ENCODE measurements at places on chromosomes 5 and 9.

DNA sequence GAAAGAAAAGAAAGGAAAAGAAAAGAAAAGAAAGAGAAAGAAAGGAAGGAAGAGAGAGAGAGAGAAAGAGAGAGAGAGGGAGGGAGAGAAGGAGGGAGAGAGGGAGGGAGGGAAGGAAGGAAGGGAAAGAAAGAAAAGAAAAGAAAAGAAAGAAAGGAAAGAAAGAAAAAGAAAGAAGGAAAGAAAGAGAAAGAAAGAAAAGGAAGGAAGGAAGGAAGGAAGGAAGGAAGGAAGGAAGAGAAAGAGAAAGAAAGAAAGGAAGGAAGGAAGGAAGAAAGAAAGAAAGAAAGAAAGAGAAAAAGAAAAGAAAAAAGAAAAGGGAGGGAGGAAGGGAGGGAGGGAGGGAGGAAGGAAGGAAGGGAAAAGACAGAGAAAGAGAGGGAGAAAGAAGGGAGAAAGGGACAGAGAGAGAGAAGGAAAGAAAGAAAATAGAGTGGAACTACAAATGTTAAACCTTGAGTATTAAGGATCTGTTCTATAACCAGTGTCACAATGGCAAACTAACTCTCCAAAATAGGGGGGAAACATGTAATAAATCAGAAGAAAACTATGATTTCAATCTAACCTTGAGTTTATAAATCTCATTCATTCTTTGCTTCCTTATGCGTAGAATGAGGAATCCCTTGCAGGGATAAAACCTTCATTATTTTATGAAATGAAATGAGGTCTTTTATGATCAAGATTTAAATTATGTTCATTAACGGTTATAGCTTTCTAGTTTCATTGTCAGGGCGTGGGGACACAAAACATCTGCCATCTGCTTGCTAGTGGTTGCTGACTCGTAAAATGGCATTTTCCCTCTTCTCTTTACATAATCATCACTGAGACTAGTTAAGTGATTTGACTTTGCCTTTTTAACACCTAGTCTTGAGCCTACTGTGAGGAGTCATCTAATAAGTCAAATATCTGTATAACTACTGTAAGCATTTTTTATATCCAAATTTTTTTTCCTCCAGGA lies 40.7 kb upstream of the RAD23B start:
- DNase-seq: no peak

- peak; percentile 9 for DNase-seq
Measured at GRCh38 chr5:56415356-56415765, 182.2 kb upstream of the ANKRD55 start.

DNA sequence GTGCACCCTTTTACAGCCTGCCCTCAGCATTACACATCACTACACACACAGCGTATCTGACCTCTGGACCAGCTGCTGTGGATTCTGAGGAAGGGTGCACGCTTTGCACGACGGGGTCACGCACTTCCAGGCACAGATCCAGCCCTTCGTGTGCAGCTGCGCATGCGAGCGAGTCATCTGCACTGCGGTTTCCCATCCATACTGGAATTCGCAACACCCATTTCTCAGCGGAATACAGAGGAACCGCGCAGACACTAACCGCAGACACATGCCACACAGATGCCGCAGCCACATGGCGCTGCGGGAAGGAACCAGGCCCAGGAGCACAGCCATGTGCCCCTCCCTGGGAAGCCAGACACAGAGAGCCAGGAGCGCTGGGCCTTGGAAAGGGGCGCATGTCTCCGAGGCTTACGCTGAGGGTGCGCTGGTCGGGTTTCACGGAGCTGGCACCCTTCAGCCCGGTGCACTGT lies 43.5 kb downstream of the PNPLA7 start:
- DNase-seq: no peak

- DNase-seq: no peak
Measured at GRCh38 chr9:6640268-6641051, 5.1 kb downstream of the GLDC start.

DNA sequence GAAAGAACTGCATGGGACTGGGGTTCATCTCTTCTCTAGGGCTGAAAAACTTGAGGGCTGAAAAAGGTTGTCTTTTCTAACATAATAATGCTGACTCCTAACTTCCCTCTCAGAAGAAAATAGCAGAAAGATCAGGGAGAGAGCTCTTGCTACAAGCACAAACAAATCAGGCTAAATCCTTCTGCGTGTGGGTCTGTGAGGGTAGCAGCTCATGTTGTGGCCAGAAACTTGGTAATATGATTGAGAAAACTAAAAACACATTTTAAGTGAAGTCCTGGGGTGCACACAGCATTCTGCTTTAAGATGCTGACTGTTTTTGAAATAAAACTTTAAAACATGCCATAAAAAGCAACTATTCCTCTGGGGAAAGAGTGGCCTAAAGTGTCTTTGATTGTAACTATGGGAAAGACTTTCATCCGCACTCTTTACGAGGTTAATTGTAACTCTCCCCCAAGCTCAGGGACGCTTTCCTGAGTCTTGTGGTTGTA lies 56.7 kb downstream of the SAXO1 start:
- DNase-seq: no peak

DNA sequence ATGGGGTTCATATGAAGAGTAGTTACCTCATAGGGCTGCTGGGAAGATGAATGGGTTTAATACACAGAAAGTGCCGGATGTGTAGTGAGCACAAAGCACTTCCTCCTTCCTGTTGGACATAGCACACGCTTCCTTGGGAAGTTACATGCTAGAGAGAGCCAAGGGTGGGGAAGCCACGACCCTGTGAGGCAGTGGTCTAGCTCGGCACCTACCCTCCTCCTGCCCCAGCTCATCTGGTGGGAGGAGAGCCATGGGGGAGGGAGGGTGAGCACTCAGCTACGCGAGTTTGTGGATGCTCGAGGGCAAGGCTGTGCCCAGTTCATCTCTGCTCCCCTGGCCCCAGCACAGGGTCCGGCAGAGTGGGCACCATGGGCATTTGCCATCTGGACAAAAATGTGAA lies 43.6 kb upstream of the NEK6 start:
- DNase-seq: no peak

DNA sequence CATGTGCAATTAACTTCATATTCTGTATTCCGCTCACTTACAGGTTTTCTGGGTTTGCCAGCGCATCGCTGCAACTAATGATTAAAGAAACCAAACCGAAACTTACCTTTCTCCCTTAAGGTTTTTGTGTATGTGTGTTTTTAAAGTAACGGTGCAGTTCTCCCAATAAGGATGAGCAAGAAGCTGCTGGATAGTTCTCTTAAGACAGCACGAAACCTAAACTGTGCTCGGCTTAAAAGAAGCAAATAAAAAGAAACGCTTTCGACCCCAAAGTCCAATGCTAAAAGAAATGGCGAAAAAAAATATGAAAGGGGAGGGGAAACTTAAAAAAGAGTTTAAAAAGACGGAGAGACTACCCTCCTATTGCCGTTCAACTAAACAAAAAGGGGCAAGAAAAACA lies 340 bp downstream of the ELAVL2 start:
- no peak for DNase-seq

- no peak for DNase-seq
Measured at GRCh38 chr5:136364307-136364706, 1.0 kb downstream of the TRPC7 start.

DNA sequence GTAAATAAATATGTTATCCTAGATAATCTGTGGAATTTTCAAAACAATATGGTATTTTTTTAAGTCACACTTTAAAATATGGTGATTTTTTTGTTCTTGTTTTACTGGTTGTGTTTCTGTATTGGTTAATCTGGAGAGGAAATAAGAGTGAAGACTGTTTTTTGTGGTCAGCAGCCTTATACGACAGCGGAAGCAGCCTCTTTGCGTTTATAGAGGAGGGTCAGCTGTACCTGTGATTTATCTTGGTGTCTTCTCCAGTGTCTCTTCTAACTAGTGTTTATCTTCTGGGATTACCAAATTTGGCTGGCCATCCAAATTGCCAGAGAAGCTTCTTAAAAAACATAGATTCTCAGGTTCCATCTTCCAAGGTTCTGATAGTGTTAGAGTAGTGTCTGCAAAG lies 58.7 kb downstream of the ICE1 start:
- DNase-seq: no peak

GRCh38 chr5:122615146-122615545 lies 159.7 kb upstream of the SNX2 start:
- no peak for DNase-seq

DNA sequence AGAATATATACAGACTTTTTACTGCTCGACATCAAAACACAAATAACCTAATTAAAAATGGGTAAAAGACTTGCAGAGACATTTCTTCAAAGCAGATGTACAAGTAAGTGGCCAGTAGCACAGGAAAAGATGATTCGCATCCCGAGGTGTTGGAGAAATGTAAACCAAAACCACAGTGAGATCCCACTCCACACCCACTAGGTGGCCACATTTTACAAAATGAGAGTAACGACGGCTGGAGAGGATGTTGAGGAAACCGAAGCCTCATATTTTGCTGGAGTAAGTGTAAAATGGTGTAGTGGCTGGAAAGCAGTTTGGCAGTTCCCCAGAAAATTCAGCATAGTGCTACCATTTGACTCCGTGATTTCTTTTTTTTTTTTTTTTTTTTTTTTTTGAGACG lies 21.3 kb upstream of the GBGT1 start:
- peak; percentile 5 for DNase-seq

DNA sequence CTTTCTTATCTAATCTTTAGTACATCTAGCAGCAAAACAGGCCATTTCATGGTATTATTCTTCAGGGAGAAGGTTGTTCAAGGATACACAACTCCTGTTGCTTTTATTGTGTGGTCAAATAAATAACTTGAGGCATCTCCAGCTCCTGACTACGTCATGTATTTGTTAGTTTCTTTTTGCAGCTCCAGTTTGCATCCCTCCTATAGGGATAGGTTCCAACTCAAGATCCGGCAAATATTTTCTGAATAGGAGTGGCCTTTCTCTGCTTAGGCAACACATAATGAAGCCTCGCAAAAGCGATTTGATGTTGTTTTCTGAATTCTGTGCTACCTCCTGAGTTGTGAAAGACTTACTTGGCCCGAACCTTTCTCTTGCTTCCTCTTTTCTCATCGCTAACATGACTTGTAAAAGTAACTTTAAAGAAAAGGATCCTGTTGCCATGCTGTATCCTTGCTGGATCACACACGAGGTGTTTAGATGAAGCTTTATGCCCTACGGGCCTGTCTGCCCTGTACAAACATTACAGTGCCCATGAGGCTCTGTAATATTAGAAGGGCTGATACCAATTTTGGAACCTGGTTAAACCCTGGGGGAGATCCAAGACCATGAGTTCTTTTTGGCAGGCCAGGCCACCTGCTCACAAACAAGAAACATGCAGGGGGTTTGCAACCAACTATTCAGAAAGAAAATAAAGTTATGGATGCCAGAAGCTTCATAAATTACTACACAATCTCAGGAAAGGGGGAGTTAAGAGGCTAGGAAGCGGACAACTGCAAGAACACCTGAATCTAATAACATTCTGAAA lies 149.8 kb upstream of the FGF10 start:
- no peak for DNase-seq

GRCh38 chr9:89602978-89603766 lies 1.6 kb upstream of the GADD45G start:
- no peak for DNase-seq

DNA sequence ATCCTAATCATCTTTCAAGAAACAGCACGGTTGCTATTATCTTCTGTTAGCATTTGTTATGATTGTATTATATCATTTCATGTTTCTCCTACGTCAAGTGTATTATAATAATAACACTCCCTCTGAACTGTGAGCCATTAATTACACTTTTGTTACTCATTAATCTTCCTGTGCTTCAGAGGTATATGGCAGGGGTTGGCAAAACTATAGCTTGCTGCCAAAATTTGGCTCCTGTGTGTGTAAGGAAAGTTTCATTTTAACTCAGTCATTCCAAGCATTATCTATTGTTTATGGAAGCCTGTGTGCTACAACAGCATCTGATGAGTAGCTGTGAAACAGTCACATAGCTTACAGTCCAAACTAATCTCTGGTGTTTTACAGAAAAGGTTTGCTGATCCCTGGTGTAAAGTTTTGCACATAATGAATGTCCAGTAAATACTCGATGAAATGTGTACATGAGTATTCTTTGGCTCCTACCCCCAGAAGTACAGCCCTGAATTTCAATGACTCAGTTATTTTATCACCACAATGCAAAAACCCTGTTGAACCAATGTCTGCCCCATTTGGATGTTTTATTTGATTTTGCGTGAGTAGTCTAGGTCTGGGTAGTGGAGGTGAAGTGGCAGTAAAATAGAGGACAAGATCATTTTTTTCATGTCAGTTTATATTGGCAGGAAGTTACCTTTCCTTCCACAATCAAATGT lies 648.2 kb downstream of the MAT2B start:
- DNase-seq: no peak

- DNase-seq: no peak
Measured at GRCh38 chr5:91074615-91075014, 308.5 kb downstream of the ARRDC3 start.

- DNase-seq: no peak
Measured at GRCh38 chr9:116032683-116033440, 120.7 kb upstream of the PAPPA start.

DNA sequence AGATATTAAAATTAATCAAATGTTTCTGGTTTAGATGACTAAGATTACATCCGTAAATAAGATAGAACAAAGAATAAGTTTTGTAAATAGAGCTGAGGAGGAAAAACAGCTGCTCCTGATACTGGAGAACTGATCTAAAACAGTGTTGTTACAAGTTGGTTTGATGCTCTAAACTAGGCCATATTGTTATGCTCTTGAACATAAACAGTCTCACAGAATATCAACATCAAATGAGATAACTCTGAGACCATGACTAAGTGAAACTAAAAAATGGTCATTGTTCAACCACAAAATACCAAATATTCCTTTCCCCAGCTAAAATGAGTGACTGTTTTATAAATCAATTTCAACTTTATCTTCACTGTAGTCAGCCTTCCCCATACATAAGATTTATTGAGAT lies 16.5 kb upstream of the SRFBP1 start:
- no peak for DNase-seq

DNA sequence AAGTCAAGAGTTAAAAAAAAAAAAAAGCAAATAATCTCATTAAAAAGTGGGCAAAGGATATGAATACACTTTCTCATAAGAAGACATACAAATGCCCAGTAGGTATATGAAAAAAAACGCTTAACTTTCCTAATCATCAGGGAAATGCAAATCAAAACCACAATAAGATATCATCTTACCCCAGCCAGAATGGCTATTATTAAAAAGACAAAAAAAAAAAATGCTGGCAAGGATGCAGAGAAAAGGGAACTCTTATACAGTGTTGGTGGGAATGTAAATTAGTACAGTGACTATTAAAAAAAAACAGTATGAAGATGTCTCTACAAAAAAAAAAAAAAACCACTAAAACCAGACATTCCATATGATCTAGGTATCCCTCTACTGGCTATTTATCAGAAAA lies 79.4 kb downstream of the LPAR1 start:
- DNase-seq: no peak

GRCh38 chr5:145101246-145101645 lies 733.9 kb downstream of the PRELID2 start:
- no peak for DNase-seq

DNA sequence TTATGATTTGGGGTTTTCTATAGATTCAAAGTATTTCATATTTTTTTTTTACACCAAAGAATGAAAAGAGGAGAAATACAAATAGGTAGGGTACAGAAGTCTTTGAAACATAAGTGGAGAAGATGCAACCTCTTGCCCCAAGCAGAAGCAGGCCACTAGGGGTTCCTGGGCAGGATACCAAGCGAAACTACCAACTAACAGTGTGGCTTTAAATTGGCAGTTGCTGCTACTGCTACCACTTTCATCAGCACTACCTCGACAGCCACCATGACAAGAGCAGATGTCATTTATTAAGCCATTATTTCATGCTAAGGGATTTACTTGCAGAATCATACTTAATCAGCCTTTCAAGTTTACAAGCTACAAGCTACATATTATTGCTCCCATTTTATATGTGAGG lies 288.1 kb downstream of the NR3C1 start:
- no peak for DNase-seq

GRCh38 chr9:109775516-109775915 lies 4.5 kb upstream of the PALM2AKAP2 start:
- DNase-seq: no peak
